ENCODE measurements at places on chromosomes 13 and 19. TPM values are rescaled to one million over a fixed set of nuclear protein-coding genes. Genes with fewer than 3 reads are reported as not detected.

The LYPD5 gene
- total RNA-seq, result 2.7 TPM

The IGFL4 gene
- 2.5 TPM for total RNA-seq

The CEACAM19 gene
- total RNA-seq, result 1.7 TPM

The ZNF135 gene
- 9.8 TPM for total RNA-seq

The NDFIP2 gene
- total RNA-seq, result 41.6 TPM

Measured in temporal lobe (tissue), 4 donors.